GM12878 (cell line): ENCODE measurements at places on chromosomes 1 and 21. TPM values are rescaled to one million over a fixed set of nuclear protein-coding genes. Genes with fewer than 3 reads are reported as not detected.

DNA sequence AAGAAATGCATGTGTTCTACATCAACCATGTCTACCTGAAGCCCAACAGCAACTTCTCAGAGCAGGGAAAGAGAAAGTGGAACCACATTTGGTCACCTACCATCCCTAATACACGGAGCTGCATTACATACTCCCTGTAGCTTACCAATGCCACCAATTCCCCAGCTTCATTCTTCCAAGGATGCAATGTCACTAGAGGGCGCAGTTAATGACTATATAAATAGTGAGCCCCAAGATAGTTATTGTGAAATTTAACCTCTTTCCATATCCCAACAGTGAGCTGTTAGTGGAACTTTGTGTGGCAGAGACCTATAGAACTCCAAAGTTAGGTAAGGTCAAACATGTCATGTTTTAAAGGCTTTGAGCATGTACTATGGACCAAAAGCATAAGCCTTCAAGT, 618.3 kb downstream of the SMYD3 start:
- H3K4me1 ChIP-seq: no peaks in the 10 kb centered on the region
- H3K36me3 ChIP-seq: no peaks in the 10 kb centered on the region
- H3K4me3 ChIP-seq: no peak overlapping the region
- H3K27me3 ChIP-seq: no peaks in the 10 kb centered on the region
- DNase-seq: peak; percentile 20
- no peak overlapping the region for H3K27ac ChIP-seq

DNA sequence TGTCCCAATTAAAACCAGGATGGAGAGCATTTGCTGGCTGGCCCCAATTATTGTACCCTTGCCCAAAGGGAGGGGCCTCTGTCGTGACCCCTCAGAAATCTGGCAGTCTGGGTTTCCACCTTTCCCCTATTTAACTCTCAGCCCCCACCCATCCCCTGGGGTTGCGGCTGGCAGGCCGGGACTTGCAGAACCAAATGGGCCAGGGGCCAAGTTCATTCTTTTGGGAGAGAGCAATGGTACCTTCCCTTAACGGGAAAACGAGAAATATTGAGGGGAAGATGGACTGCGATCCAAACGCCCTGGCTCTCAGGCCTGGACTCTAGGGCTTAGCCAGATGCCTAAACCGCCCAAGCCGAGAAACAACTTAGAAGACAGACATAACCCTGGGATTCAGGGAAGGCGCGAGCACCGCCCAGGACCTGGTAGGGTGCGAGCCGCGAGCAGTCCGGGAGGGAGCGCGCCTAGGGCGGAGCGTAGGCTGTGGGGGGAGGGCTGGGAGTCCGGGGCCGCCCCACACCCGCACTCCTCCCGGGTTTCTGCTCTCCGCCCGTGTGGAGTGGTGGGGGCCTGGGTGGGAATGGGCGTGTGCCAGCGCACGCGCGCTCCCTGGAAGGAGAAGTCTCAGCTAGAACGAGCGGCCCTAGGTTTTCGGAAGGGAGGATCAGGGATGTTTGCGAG, at the start of gene SLC27A3:
Gene SLC27A3, plus strand, starts transcription at position 628 of the 678 bp plus-strand sequence. CDS start 91 bp downstream, outside the sequence.
- peak within 1 kb of the TSS; percentile 56 for H3K27ac ChIP-seq
- H3K4me1 ChIP-seq: peaks cover 3% of the 10 kb centered on the region
- H3K4me3 ChIP-seq: peak within 1 kb of the TSS; percentile 81
- peaks cover 21% of the 10 kb centered on the region for H3K36me3 ChIP-seq
- DNase-seq: no peak

- no peak for DNase-seq
- H3K4me3 ChIP-seq: no peak overlapping the region
- H3K4me1 ChIP-seq: no peaks in the 10 kb centered on the region
Observed at GRCh38 chr1:205493241-205494085, 11.0 kb upstream of the CDK18 start.

DNA sequence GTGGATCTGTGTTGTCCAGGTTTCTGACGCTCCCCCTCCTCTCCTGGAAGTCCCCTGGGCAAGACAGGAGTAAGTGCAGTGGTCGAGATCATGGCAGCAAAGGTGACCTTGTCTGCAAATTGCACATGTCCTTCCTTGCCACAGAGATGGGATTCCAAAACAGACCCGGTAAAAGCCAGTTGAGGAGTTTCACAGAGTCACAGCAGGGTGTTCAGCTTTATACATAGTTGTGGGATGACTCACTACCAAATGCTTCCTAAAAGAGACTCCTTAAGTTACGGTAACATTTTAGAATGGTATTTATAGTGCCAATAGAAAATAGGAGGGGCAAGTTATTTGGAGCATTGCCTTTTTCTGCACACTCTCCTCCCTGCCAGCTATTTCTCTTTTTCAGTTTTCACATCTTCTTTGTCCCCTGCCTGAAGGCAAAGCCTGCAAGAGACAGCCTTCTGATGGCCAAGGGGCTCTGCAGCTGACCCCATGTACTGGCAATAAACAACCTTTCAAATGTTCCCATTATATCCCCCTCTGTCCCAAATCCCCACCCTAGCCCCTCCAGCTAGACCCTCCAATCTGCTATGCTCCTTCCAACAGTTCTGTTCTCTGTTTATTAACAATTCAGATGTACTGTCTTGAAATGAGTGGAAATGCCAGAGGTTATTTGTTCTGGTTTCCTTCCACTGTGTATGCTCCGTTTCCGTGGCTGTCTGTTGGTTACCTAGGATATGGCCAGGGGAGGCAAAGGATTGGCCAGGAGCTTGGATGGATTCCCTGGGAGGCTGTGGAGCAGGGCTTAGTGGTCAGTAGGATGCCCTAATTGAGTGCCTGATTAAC, 115.0 kb downstream of the TGFB2 start:
- no peaks in the 10 kb centered on the region for H3K4me1 ChIP-seq
- no peak overlapping the region for H3K27ac ChIP-seq
- no peaks in the 10 kb centered on the region for H3K27me3 ChIP-seq
- H3K36me3 ChIP-seq: no peaks in the 10 kb centered on the region

FHAD1 gene
- total RNA-seq: 0.51 and 0.80 TPM in 2 replicates

- no peak overlapping the region for H3K4me3 ChIP-seq
- no peak for DNase-seq
- no peaks in the 10 kb centered on the region for H3K27me3 ChIP-seq
Observed at GRCh38 chr21:30349572-30349971, 1.2 kb upstream of the KRTAP23-1 start.

FNBP1L gene
- 0.10 and 0.21 TPM in 2 replicates for total RNA-seq

- DNase-seq: no peak
- no peaks in the 10 kb centered on the region for H3K36me3 ChIP-seq
- H3K4me1 ChIP-seq: peaks cover 22% of the 10 kb centered on the region
Observed at GRCh38 chr1:13703128-13703513, 3.1 kb downstream of the PRDM2 start.

GRCh38 chr1:58597996-58598395, 20.9 kb upstream of the TACSTD2 start:
- H3K27ac ChIP-seq: no peak overlapping the region
- no peaks in the 10 kb centered on the region for H3K36me3 ChIP-seq
- H3K4me3 ChIP-seq: no peak overlapping the region
- H3K27me3 ChIP-seq: no peaks in the 10 kb centered on the region

TFF3 gene
- total RNA-seq: 0.74 TPM in 1 of 2 replicates, not detected in the other

SV2A gene
- 11.3 and 11.6 TPM in 2 replicates for total RNA-seq

DNA sequence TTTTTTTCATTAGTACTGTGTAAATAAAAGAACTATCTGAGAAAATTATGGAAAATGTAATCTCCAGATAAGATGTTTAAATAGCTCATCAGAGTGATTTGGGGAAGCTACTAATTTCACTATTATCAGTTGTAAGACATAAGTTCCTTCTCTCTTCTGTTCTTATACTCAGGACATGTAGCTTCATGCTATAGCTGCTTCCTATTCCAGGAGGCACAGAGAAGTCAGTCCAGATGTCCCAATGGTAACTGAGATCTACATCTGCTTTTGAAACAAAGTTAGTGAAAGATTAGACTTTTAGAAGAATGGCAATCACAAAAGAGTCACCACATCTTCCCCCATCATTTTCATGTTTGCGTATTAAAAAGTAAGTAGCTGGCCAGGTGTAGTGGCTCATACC, 5.6 kb downstream of the MAP3K21 start:
- no peak overlapping the region for H3K27ac ChIP-seq
- no peak for DNase-seq
- no peak overlapping the region for H3K4me3 ChIP-seq
- no peaks in the 10 kb centered on the region; the same call in none of the 2 replicates for H3K27me3 ChIP-seq
- H3K4me1 ChIP-seq: no peaks in the 10 kb centered on the region; the same call in 1 of the 2 replicates

GRCh38 chr1:52365071-52365745, 797 bp downstream of the CC2D1B start:
- no peak for DNase-seq
- peak overlapping the region; percentile 84 for H3K27ac ChIP-seq
- H3K36me3 ChIP-seq: peaks cover 9% of the 10 kb centered on the region
- peak overlapping the region; percentile 88 for H3K4me3 ChIP-seq
- no peaks in the 10 kb centered on the region for H3K27me3 ChIP-seq

CD164L2 gene
- total RNA-seq: not detected in 2 replicates

- no peak overlapping the region for H3K4me3 ChIP-seq
- no peak for DNase-seq
- no peaks in the 10 kb centered on the region for H3K36me3 ChIP-seq
Observed at GRCh38 chr1:42118125-42118524, 35.1 kb upstream of the GUCA2B start.

- no peak overlapping the region for H3K27ac ChIP-seq
- H3K4me3 ChIP-seq: no peak overlapping the region
- H3K36me3 ChIP-seq: no peaks in the 10 kb centered on the region
- no peaks in the 10 kb centered on the region for H3K27me3 ChIP-seq
- H3K4me1 ChIP-seq: no peaks in the 10 kb centered on the region
Observed at GRCh38 chr1:67077593-67077992, 23.6 kb upstream of the SLC35D1 start.

DNA sequence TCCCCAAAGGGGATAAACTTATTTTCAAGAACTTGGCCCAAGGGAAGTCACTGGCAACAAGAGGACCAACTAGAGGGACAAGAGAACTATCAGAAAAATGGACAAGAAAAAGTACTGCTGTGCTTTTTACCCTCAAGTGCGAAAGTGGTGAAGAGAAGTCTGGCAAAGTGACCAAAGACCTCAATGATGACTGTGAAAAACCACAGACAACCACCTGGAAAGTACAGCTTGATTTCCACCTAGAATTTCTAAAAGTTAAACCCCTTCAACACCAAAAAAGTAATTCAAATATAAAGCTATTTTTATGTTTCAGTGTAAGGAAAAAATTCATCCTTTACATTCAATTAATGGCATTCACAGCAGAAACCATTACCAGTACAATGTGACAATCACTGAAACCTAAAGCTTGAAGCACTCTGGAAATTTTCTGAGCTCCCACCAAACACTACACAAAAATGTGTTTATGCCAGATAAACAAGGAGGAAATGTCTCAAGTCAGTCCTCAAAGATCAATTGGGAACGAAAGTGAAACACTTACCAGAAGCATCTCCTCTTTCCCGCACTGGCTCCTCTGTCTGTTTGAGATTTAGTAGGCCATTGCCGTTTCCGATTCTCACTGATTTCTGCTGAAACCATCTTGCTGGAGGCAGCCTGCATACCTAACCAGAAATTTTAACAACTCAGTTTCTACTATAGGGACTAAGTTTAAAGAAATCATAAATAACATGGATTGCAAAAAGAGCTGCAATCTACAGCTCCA, 8.3 kb downstream of the SDE2 start:
- no peaks in the 10 kb centered on the region for H3K27me3 ChIP-seq
- peak overlapping the region; percentile 71 for H3K27ac ChIP-seq
- no peak for DNase-seq
- H3K4me3 ChIP-seq: peak overlapping the region; percentile 33; the same call in 1 of the 2 replicates
- H3K36me3 ChIP-seq: peaks cover 7% of the 10 kb centered on the region
- peaks cover 27% of the 10 kb centered on the region for H3K4me1 ChIP-seq

CFAP45 gene
- 0.64 and 0.93 TPM in 2 replicates for total RNA-seq

- H3K36me3 ChIP-seq: no peaks in the 10 kb centered on the region
- DNase-seq: no peak
- H3K4me1 ChIP-seq: no peaks in the 10 kb centered on the region
- no peak overlapping the region for H3K27ac ChIP-seq
Observed at GRCh38 chr1:196152975-196153374, 455.3 kb downstream of the KCNT2 start.

- H3K4me3 ChIP-seq: no peak overlapping the region
- DNase-seq: no peak
- no peaks in the 10 kb centered on the region for H3K4me1 ChIP-seq
- H3K27me3 ChIP-seq: no peaks in the 10 kb centered on the region
Observed at GRCh38 chr1:66090859-66091457, 298.3 kb downstream of the PDE4B start.

- H3K4me1 ChIP-seq: no peaks in the 10 kb centered on the region
- H3K4me3 ChIP-seq: no peak overlapping the region
- H3K27me3 ChIP-seq: no peaks in the 10 kb centered on the region
- no peak for DNase-seq
- no peaks in the 10 kb centered on the region for H3K36me3 ChIP-seq
Observed at GRCh38 chr1:65924471-65924870, 131.8 kb downstream of the PDE4B start.

WNT3A gene
- not detected in 2 replicates for total RNA-seq

SLC16A1 gene
- total RNA-seq: 64.2 and 68.6 TPM in 2 replicates

DUSP12 gene
- 25.2 and 29.8 TPM in 2 replicates for total RNA-seq

DNA sequence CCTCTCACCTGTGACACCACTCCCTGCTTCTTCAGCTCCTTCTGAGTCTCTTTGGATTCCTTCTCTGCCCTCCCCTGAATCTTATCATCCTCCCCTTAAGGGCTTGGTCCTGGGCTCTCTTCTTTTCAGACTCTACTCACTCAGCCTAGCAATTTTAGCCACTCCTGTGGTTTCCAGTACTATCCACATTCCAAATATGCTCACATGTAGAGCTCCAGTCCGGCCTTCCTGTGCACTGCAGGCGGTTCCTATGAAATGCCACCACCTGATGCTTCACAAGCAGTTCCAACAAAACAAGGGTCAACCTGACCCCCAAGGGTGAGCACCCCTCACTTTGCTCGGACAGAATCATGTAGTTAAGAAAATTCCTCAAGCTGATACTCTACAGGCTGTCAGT, 35.9 kb downstream of the MAB21L3 start:
- H3K4me1 ChIP-seq: peaks cover 3% of the 10 kb centered on the region; the same call in 1 of the 2 replicates
- no peak overlapping the region for H3K4me3 ChIP-seq
- no peak for DNase-seq
- no peaks in the 10 kb centered on the region for H3K27me3 ChIP-seq
- H3K36me3 ChIP-seq: no peaks in the 10 kb centered on the region

GRCh38 chr1:175162955-175163354, 29.6 kb downstream of the KIAA0040 start:
- H3K27me3 ChIP-seq: no peaks in the 10 kb centered on the region
- H3K27ac ChIP-seq: no peak overlapping the region
- DNase-seq: no peak
- H3K36me3 ChIP-seq: peaks cover 40% of the 10 kb centered on the region

OR10J1 gene
- not detected in 2 replicates for total RNA-seq

GRCh38 chr1:68442006-68442405, 7.7 kb downstream of the RPE65 start:
- H3K4me1 ChIP-seq: no peaks in the 10 kb centered on the region
- no peaks in the 10 kb centered on the region for H3K36me3 ChIP-seq
- H3K27me3 ChIP-seq: no peaks in the 10 kb centered on the region

CAPN8 gene
- 7.5 and 7.6 TPM in 2 replicates for total RNA-seq

HSD3B1 gene
- total RNA-seq: not detected in 2 replicates

HRNR gene
- not detected in 2 replicates for total RNA-seq

IL19 gene
- total RNA-seq: not detected in 2 replicates

MROH7 gene
- total RNA-seq: not detected in 2 replicates

IRF6 gene
- total RNA-seq: 0.10 and 0.21 TPM in 2 replicates

GRCh38 chr1:171845998-171846397, 4.7 kb downstream of the DNM3 start:
- no peak overlapping the region for H3K27ac ChIP-seq
- H3K4me1 ChIP-seq: no peaks in the 10 kb centered on the region
- no peak for DNase-seq
